ENCODE measurements at places on chromosomes 2 and 18.

GRCh38 chr2:234587341-234588053, 90.6 kb upstream of the ARL4C start:
- DNase-seq: no peak

DNA sequence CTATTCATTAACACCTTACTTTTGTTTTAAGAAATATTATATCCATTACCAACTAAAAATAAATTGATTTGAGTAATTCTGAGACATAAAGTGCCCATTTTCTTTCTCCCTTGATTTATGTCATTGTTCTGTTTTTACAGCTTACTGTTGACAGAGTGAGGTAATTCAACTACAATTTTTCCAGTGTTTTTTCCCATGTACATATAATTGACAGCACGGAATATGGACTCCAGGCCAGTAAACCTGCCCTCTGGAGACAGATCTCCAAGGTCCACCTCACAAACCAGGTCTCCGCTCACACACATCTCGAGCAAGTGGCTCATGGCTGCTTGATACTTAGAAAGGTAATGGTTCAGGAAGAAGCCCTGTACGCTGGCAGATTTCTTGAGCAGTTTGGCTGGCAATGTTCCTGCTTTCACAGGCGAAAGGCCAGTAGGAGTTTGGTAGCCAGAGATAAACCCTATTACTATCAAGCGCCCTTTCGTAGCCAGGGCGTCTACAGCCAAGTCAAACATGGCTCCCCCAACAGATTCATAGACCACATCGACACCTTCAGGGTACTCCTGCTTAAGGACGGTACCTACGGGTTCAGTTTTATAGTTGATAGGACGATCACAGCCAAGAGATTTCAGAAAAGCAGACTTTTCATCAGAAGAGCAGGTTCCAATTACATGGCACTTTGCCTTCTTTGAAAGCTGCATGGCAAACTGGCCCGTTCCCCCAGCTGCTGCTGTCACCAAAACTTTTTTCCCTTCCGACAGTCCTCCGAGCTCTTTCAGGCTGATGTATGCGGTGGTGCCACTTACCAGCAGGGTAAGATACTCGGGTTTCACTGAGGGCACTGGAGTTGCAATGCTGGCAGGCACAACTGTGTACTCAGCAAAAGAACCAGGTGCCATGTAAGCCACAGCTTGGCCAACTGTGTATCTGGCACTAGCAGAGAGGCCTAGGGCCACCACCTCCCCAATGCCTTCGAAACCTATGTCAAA, 7.4 kb downstream of the PTGR3 start:
- no peak for DNase-seq

- DNase-seq: no peak
These were observed 9.3 kb upstream of the NMS start for GRCh38 chr2:100460904-100461530.

DNA sequence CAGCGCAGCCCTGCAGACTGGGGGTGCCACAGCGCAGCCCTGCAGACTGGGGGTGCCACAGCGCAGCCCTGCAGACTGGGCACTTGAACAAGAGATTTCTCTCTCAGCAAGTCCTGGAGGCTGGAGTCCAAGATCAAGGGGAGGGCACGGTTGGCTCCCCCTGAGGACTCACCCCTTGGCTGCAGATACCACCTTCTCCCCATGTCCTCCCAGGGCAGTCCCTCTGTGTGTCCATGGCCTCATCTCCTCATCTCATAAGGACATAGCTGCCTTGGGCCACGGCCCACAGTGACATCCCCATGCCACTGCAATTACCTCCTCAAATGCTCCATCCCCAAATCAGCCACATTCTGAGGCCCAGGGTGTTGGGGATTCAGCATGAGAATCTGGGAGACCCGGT, 98.2 kb downstream of the TPO start:
- DNase-seq: no peak

- DNase-seq: no peak
These were observed 10.4 kb downstream of the GAREM1 start for GRCh38 chr18:32460171-32460731.

GRCh38 chr2:84526562-84526961, 10.3 kb downstream of the DNAH6 start:
- no peak for DNase-seq
